Stimulated activated memory B cell treated with anti-CD40 and anti-IgM and Interleukin-4, amounts not matched to agents 10 μg/mL and 1 μg/mL and 100 μg/mL, for 72 hours (primary cell): ENCODE measurements at places on chromosomes 16 and 17.

DNA sequence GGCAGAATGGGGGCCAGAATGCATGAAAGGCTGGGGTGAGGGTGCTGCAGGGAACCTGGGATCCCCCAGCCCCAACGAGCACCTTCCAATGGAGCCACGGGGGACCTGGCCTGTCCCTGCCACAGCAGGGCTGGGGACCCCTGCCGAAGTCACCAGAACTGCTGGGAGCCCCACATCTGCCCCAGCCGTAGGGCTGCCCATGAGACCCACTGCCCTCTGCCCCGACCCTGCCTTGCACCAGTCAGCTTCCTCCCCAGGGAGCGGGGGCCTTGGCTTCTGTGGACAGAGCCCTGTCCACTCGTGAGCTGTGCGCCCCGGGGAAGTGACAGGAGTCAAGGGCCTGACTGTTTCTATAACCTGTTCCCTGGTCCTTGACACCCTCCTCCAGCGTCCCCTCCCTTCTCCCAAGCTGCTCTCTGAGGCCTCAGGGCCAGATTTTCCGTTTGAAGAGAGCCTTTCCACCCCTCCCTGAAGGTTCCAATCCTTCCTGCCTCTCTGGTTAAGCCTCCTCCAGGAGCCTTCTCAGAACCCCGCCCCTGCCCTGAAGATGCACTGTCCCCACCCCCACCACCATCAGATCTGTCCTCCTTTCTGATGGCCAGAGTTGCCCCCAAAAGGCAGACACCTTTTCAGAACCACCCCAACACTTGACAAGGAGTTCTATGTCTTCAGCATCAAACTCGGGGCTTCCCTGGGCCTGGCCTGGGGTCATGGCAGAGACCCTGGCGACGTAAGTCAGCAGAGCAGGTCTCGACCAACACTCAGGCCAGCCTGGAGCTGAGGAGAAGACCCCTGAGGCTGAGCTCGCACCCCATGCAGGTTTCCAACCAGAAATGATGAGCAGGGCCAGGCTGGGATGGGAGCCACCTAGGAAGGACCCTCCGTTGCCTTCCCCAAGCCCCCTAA is 10.7 kb upstream of the PRR29 start:
- no peak for ATAC-seq

GRCh38 chr16:1537138-1537577 is 3.7 kb downstream of the TMEM204 start:
- ATAC-seq, result no peak

GRCh38 chr16:65752522-65752844 is 614.0 kb upstream of the CDH5 start:
- no peak for ATAC-seq

GRCh38 chr17:57855391-57856035 is 5.7 kb upstream of the MRPS23 start:
- no peak for ATAC-seq

DNA sequence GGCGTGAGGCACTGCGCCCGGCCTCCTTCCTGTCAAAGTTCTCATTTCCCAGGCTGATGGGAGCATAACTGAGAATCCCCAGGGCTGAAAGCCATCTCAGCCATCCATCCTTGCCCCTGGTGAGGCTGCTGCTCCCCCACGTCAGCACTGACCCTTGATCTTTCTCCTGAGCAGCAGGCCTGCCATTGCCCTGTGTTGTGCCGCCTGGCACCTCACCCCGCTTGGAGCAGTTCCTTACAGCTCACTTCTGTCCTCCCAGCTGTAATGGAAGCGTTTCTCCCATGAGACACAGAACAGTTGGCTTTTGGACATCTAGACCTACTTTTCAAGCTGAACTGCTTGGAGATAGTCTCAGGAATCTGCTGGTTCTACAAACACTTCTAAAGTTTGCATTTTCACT is 51.5 kb downstream of the OR1D5 start:
- ATAC-seq, result no peak
